Activated CD4-positive, alpha-beta T cell treated with anti-CD3 and anti-CD28 coated beads, Interleukin-2, Interleukin-4, amounts not matched to agents 100 ng/mL and 50 ng/mL, durations not matched to agents 16 hours and 8 hours (primary cell): ENCODE measurements at places on chromosomes 5 and 9.

DNA sequence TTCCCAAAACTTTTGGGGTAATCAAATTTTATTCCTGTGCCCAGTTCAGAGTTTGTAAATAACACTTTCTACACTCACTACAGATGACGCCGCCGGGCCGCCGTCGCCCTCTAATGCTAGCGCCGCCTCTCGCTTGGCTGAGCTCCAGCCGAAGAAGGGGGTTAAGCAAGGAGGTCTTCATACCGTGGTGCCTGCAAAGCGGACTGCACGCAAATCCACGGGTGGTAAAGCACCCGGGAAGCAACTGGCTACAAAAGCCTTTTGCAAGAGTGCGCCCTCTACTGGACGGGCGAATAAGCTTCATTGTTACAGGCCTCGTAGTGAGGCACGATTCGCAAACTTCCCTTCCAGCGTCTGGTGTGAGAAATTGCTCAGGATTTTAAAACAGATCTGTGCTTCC, 280.4 kb downstream of the MEF2C start:
- DNase-seq, result peak; percentile 45

- DNase-seq, result no peak
These were observed 14.6 kb upstream of the PBX3 start for GRCh38 chr9:125732562-125732961.

GRCh38 chr9:89405826-89406225, 87.5 kb downstream of the SECISBP2 start:
- DNase-seq, result no peak

GRCh38 chr9:4489562-4489918, 728 bp upstream of the SLC1A1 start:
- DNase-seq, result no peak

DNA sequence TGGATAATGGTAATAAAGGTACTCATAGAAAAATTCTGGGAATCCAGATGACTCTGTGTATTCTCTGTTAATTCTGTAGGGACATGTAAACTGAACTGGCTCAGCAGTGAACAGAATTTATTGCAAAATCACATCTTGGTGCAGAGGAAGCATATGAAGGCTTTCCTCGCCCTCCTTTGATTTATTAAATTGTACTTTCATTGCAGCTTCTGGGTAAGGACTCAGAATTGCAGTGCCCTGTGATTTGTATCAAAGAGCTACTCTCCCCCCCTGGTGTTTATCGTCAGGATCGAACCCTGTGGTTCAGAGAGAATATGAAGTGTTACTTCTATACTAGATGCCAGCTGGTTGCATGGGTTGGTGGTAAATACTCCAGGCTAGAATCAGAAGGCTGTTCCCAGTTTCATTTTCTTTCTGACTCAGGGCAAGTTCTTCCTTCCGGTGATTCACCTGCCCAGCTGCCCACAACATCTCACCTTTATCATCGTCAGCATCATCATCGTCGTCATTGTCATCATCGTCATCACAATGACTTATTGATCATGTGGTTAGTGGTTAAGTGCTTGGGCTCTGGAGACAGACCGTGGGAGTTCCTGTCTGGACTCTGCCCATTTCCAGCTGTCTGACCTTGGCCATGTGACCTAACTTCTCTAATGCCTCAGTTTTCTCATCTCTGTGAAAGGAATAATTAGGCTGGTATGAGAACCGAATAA, 238.8 kb downstream of the ARHGAP26 start:
- peak; percentile 94 for DNase-seq

- no peak for DNase-seq
These were observed 264.7 kb upstream of the NR4A3 start for GRCh38 chr9:99556998-99557397.

GRCh38 chr5:52846182-52846842, 58.6 kb downstream of the ITGA1 start:
- DNase-seq, result no peak
